Chondrocyte (in vitro differentiated cells): ENCODE measurements at places on chromosomes 7 and 10. TPM values are rescaled to one million over a fixed set of nuclear protein-coding genes. Genes with fewer than 3 reads are reported as not detected.
A peak's percentile ranks its signal among the peaks of the same experiment; 100 is the strongest.

DNA sequence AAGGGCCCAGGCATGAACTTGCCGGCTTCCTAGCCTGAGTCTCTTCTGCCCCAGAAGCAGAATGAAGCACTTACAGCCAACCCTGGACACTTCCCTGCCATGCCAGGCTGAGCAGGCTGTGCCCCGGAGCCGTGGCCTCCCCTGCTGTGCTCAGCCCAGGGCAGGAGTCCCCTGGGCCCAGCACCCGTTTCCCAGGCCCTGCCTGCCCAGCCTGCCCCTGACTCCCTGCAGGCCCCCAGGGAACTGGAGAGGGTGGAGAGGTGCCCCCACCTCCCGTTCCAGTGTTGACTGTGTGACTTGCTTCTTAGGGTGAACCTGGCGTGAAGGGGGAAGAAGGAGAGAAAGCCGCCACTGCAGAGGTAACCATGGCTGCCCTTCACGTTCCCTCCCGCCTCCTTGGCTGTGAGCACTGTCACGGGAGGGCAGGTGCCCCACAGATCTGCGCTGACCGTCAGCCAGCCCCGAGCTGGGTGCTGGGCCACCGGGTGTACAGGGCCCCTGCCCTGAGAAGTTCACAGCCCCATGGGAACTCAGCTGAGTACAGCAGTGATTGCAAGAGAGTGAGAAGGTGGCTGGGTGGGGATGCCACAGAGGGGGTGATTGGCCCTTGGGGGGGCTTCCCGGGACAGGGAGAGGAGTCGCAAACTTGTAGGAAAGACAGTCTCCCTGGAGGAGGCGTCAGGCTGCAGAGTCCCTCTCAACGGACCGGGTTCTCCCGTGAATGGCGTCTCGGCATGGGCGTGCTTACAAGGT is 75.9 kb downstream of the MYL10 start:
- peak; percentile 67 for DNase-seq

NUTM2E gene
- 0.52 to 0.80 TPM (median 0.74 TPM) in 3 replicates for total RNA-seq

DNA sequence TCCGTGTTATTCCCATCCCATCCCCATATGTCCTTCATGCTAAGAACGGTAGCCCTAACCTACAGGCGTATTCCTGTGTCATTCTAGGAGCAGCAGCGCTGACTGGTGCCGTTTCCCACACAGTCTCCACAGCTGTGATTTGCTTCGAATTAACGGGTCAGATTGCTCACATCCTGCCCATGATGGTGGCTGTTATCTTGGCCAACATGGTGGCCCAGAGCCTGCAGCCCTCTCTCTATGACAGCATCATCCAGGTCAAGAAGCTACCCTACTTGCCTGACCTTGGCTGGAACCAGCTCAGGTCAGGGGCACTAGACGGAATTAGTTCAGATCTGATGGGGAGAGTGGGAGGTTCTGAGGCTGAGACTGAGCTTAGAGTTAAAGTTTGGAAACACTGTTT is 20.7 kb downstream of the FAM131B start:
- no peak for DNase-seq

MSMB gene
- not detected in 3 replicates for total RNA-seq

GSDME gene
- 19.8 to 23.9 TPM (median 23.6 TPM) in 3 replicates for total RNA-seq

PEX1 gene
- total RNA-seq, result 9.9 to 17.0 TPM (median 11.6 TPM) in 3 replicates

DNA sequence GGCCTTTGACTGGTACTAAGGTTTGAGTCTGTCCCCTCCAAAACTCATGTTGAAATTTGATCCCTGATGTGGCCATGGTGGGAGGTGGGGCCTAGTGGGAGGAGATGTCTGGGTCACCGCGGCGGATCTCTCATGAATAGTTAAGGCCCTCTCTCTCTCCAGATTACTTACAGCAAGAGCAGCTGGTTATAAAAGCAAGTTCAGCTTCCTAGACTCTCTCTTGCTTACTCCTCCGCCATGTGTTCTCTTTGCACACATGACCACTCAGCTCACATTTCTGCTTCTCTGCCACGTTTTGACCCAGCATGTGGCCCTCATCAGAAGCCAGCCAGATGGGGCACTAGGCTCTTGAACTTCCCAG is 29.9 kb upstream of the ZMIZ1 start:
- peak; percentile 18 for DNase-seq

- no peak for DNase-seq
Observed at GRCh38 chr10:5731559-5731958, 46.9 kb downstream of the TASOR2 start.

- no peak for DNase-seq
Observed at GRCh38 chr10:78217336-78217735, 183.7 kb downstream of the RPS24 start.

DNA sequence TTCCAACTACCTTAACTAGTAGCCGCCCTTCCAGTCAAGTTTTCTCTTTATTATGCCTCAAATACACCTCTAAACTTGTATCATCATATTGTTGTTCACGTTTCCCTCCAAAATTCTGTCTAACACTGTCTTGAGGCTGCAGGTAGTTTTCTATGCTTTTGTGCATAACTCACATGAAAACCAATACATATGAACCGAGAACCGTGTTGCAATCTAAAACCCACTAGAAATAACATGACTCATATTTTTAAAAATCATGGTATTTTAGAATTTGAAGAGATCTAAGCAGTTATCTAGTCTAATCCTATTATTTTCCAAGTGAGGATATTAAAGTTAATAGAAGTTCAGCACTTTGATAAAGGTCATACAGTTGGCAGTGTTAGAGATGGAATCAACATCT is 18.2 kb downstream of the LIPF start:
- DNase-seq, result no peak

- no peak for DNase-seq
Observed at GRCh38 chr10:129163531-129163930, 303.5 kb upstream of the MGMT start.

DNA sequence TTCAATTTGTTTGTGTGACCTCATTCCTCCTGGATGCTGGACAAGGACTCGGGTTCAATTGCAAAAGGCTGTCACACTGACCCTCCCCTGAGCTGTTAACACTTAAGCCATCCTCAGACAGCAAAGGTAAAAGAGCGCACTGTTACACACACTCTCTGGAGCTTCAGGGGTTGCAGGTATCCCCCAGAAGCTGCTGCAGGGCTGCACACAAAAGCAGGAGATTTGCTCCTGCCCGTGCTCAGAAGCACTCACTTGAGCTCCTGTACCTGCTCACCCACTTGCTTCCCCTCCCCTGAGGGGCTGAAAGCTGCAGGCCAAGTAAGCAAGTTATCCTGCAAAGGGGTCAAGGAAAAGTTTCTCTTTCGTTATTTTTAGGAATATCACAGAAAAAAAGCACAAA is 886.2 kb upstream of the ZWINT start:
- DNase-seq, result no peak

C10orf67 gene
- total RNA-seq, result not detected in 3 replicates

DNA sequence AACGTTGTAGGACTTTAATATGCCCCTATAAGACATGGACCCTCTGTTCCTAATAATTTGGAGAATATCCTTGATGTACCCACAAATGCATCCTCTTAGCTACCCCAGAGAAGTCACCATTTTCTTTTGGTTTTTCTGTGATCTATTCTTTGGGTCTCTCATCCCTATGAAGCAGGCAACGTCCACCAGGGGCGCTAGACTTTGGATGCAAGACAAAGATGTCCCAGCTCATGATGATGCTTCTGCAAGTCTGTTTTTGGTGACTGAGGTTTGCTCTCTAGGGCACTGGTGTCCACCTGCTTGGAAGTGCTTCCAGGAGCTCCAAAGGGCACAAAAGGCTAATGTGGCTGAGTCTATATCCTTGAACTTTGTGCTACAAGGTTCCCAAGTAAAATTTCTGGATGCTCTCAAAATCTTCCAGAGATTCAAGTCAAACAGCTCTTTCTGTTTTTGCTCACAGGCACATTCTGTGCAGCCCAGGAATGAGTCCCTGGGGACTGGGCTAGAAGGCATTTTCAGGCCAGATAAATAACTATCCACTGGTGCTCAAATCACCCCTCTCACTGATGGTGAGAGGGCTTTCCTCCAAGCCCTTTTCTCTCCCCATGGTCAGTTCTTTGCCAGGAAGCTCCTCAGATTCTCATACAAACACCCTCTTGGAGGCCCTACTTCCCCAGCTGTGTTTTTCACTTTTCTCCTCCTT is 166.4 kb downstream of the C7orf25 start:
- no peak for DNase-seq

DNA sequence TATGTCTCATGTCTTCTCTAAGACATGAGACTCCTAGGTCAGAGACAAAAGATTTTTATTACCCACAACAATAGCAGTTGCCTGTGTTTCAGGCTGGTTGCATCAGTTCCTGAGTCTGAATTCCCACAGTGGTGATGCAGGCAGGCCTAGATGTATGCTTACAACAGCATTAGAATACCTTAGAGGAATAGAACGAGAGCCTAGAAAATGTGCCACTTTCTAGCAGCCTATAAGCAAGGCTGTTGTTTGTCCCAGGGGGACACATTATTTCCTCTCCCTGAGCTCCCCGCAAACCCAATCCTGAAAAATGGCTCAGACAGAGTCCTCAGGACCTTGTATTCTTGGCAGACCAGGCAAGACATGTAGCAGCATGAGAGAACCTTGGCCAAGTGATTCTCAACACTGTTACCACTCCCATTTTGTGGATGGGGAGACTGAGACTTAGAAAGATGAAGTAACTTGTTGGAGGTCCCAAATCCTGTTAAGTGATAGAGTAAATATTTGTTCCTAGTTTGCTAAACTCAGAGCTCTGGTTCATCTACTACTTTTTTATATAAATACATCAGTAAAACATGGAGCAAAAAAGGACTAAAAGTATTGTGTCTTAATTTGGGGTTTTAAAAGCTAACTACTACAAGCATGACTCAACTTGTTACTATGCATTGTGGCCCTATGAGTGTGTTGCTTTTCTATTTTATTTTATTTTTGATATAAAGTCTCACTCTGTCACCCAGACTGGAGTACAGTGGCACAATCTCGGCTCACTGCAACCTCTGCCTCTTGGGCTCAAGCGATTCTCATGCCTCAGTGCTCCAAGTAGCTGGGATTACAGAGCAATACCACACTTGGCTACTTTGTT is 14.2 kb downstream of the VTI1A start:
- DNase-seq, result no peak

DNA sequence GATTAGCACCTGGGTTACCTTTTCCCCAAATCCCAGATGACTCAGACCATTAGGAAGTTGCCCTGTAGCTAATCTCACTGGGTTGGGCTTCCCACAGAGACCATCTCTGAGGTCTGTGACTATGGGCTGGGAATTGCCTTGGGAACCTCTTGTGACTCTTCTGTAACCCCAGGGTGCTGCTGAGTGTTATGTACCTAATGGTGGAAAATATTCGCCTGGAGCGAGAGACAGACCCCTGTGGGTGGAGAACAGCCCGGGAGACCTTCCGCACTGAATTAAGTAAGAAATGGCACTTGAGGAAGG is 20.0 kb downstream of the STRIP2 start:
- no peak for DNase-seq

- DNase-seq, result no peak
Observed at GRCh38 chr7:128135159-128135514, 103.9 kb upstream of the LRRC4 start.

GRCh38 chr10:6297522-6297921 is 94.8 kb downstream of the PFKFB3 start:
- no peak for DNase-seq
